ENCODE measurements at places on chromosomes 1 and 21.

DNA sequence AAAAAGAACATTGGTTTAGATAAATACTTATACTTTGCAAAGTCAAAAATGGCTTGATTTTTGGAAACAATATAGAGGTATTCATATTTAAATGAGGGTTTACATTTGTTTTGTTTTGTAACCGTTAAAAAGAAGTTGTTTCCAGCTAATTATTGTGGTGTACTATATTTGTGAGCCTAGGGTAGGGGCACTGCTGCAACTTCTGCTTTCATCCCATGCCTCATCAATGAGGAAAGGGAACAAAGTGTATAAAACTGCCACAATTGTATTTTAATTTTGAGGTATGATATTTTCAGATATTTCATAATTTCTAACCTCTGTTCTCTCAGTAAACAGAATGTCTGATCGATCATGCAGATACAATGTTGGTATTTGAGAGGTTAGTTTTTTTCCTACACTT, 65.3 kb upstream of the SAMD13 start:
- no peak for DNase-seq

DNA sequence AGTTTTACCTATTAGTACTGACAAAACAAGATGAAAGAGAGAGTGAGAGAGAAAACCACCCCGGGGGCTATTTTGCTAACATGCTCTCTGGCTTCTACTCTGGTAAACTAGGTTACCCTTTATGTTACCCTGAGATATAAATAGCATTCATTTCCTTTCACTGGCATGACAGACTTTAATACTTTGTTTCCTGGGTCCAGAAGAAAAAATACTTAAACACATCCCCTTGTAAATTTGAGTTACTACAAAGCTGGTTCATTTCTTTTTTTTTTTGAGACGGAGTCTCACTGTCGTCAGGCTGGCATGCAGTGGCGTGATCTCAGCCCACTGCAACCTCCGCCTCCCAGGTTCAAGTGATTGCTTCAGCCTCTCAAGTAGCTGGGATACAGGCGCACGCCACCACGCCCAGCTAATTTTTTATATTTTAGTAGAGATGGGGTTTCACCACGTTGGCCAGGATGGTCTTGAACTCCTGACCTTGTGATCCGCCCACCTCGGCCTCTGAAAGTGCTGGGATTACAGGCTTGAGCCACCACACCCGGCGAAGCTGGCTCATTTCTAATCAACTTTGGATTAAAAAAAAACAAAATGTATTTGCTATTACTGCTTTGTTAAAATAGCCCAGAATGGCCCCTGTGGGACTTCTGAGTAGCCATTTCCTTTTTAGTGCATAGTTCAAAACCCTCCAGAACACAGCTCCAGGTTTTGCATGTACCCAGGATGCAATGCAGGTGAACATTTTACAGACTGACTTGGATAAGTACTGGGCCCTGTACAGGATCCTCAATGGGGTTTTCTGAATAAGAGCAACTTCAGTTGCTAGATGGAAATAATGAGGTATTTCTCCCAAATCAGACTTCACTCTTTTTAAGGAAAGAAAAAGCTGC, 20.6 kb downstream of the INPP5B start:
- DNase-seq: no peak

DNA sequence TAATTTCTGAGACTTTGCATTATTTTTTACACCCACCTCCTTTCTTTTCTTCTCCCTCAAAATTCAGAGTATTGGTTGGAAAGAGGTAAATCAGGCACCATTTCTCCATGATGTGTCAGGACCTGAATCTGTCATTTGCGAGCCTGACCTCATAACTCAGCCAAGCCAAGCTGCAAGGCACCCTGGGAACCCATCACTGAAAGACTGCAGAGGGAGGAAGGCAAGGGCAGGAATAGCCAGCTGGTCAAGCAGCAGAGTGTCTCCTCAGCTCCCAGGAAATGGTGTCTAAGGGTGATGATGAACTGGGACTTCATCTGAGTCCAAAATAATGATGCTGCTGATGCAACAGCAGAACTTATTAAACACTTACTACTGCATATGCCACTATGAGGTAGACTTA, 556.6 kb downstream of the OMA1 start:
- no peak for DNase-seq

GRCh38 chr1:242586360-242586680, 61.8 kb upstream of the PLD5 start:
- no peak for DNase-seq

DNA sequence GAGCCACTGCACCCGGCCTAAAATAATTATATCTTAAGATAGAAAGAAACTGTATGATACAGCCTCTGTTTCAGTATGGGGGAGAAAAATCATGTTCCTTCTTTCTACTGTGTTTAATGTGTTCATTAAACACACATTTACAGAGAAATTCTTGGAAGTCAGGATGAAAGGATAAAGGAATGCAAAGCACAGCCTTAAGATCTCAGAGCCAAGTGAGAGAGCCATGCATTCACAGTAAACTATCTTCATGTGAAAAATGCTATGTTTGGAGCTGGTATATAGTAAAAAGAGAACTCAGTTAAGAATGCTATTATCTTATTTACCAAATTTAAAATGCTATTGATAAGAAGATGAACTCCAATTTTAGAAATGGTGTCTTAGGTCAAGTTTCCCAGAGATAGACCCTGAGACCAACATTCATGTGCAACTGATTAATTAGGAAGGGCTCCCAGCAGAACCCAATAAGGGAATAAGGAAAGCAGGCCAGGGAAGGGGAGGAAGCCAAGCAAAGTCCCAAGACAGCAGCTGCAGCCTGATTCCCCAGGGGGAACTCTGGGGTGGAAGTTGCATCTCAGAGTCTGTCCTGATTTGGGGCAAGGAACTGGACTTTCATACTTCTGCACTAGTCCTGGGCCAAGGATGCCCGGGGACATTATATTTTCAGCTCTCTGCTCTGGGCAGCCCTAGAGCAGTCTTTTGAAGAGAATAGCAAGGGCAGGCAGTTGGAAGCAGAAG, 130.0 kb upstream of the ZNF648 start:
- DNase-seq: no peak

GRCh38 chr1:239912471-239912870, 179.2 kb upstream of the FMN2 start:
- DNase-seq: no peak

DNA sequence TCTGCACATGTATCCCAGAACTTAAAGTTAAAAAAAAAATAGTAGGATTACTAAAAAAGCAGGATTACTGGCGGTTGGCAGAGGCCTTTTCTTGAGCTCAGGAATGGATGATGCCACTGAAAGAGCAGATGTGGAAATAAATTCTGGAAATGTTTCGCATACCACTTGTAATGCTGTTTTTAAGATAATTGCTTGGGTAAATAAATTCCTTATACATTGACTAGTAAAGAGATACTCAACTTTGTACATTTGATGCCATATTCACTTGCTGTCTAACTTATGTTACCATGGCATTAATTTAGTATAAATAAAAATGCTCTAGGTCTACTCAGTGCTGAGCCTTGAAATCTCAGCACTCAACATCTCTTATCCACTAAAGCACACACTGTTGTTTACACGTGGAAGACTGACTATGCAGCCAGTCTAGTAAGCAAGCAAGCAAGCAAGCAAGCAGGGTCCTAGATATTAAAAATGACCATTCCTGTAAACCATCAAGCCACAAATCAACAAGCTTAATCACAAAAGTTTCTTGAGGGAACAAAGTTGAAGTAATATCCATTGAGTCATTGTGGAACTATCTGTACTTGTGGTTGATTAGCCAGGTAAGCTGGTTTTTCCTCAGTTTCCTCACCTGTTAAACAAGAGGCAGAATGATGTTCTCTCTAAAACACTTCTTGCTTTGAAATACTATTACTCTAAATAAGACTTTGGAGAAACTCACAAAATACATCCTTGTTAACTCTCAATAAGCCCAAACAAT, 1.7 kb upstream of the RASAL2 start:
- DNase-seq: peak; percentile 49

- DNase-seq: no peak
Measured at GRCh38 chr1:22176258-22176657, 33.4 kb upstream of the WNT4 start.

GRCh38 chr21:35824136-35824535, 236.2 kb downstream of the SETD4 start:
- peak; percentile 6 for DNase-seq

GRCh38 chr1:17565461-17566252, 26.2 kb downstream of the ARHGEF10L start:
- no peak for DNase-seq

- no peak for DNase-seq
Measured at GRCh38 chr1:9476790-9477463, 62.3 kb upstream of the SLC25A33 start.

DNA sequence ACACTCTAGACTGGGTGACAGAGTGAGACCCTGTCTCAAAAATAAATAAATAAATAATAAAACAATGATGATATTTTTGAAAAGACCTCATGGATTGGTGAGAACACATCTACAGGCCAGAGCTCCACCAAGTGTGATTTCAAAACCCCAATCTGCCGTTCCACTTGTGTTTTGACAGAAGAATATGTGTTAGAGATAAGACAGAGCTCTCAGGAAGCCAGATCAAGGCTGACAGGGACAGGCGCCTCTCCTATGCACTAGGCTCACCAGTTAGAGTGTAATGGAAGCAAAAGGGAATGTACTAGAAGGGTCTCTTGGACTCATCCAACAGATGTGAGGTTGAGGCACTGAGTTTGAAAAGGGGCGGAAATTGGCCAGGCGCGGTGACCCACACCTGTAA, 110.7 kb upstream of the ERRFI1 start:
- no peak for DNase-seq

DNA sequence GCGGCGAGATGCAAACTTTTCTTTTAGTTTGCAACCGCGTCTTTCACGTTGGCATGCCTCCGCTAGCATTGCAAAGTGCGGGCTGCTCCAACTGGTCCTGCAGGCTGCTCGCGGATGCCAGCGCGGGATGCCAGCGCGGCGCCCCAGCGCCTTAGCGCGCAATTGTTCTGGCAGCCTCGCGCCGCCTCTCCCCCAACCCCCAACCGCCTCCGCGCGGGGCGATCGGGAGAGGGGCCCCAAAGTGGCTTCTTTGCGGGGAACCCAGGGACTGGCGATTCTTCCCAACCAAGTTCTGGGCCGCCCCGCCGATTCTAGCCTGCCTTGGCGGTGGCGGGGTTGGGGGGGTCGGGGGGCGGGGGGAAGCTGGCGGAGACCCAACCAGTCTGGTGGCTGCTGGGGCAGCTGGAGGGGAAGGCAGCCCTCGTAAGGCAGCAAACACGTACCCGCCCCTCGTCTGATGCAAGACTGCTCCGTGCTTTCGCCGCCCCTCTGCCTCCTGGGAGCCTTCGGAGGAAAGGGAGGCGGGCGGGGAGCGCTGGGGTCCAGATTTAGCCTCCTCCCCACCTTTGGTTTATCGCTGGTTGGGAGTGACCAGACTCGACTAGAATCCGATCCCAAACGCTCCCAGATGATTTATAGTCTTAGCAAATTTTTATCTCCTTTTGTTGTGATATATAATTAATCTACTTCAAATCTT, 756 bp downstream of the PHGDH start:
- peak; percentile 95 for DNase-seq

DNA sequence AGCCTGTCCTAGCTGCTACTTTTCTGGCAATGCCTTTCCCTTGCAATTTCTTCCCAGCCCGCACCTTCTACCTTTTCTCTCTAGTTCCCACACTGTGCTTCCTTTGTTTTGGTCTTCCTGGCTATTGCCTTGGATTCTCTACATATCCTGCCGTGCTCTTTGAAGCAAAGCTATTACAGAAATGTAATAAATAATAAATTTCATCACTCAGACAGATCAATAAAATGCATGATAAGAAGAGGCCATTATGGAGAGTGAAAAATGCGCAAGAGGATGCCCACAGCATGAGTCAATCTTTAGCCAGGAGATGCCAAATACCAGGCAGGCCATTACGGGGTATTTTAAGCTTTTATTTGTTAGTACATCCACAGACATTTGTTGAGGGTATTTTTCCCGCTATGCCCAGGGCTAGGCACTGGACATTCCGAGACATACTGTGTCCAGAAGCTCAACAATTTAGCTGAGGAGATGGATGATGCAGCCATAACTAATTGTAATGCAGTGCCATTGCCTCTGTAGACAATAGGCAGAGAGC, 163.6 kb downstream of the ST6GALNAC3 start:
- peak; percentile 48 for DNase-seq

- DNase-seq: no peak
Measured at GRCh38 chr1:113325022-113325421, 65.3 kb upstream of the MAGI3 start.

- no peak for DNase-seq
Measured at GRCh38 chr1:48066936-48067335, 69.8 kb upstream of the TRABD2B start.

DNA sequence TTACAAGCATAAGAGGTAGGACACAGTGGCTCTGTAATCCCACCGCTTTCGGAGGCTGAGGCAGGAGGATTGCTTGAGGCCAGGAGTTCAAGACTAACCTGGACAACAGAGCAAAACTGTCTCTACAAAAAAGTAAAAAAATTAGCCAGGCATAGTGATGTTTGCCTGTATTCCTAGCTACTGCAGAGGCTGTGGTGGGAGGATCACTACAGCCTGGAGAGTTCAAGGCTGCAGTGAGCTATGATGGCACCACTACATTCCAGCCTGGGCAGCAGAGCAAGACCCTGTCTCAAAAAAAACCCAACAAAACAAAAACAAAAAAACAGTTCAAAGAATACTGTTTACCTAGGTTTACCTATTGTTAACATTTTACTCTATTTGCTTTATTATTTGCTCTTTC, 37.4 kb downstream of the CLIC4 start:
- DNase-seq: no peak

GRCh38 chr1:26910343-26911160, 3.2 kb downstream of the NR0B2 start:
- DNase-seq: no peak

- no peak for DNase-seq
Measured at GRCh38 chr1:13723810-13724209, 23.8 kb downstream of the PRDM2 start.

GRCh38 chr1:183328371-183328770, 89.8 kb downstream of the NMNAT2 start:
- DNase-seq: no peak

GRCh38 chr1:180522213-180522515, 19.8 kb upstream of the ACBD6 start:
- no peak for DNase-seq

- peak; percentile 23 for DNase-seq
Measured at GRCh38 chr1:213724640-213725536, 262.9 kb upstream of the PROX1 start.

- DNase-seq: no peak
Measured at GRCh38 chr1:15636436-15636835, 19.2 kb downstream of the DDI2 start.

DNA sequence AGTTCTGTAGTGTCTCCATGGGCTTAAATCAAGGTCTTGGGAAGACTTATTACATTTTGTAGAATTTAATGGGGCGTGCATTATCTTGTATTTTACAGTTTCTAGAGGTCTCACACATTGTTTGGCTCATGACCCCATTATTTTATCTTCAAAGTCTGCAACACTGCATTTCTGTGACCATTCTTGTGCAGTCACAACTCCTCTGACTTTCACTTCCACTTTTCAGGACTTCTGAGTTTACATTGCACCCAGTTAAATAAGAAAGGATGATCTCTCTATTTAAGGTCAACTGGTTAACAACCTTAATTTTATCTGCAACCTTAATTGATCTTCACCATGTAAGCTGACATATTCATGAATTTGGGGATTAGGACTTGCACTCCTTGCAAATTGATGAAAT, 1186.6 kb downstream of the MRPL39 start:
- no peak for DNase-seq

Data from fibroblast of skin of left quadriceps (primary cell).